GM04503 (cell line): ENCODE measurements at places on chromosomes 3 and 15.

DNA sequence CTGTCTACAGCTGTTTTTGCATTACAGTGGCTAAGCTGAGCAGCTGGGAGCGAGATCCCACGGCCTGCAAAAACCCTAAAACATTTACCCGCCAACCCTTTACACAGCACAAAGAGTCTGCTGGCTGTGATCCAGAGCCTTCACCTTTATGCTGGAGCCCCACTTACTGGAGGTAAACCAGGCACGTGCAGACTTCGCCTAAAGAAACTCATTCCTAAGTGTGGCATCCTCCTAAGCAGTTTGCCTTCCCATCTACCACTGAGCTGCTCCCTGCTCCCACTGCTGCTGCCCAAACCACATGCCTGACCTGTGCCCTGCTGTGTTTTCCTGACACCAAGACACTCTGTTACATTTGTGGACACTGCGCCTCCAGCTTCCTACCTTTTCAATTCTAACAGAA, 53.0 kb downstream of the CHSY1 start:
- no peak for DNase-seq

- DNase-seq, result no peak
Measured at GRCh38 chr3:148147903-148148302, 549.8 kb upstream of the AGTR1 start.

DNA sequence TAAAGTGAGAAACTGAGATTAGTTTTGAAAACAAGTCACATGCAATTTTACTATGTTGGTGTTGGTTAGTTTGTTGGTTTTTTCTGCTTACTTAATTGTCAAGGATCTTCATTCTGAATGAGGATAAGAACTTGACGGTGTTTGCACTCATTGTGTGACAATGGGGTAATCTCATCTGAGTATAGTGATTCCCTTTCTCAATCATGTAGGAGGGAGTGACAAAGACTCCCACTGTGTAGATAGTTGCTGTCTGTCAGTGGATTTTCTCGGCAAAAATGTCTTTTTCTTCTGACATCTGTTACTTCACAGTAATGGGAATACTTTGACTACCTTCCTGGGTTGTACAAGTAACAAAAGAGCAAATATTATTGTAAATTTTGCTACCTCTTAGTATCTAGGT, 23.5 kb downstream of the KCNH8 start:
- no peak for DNase-seq

DNA sequence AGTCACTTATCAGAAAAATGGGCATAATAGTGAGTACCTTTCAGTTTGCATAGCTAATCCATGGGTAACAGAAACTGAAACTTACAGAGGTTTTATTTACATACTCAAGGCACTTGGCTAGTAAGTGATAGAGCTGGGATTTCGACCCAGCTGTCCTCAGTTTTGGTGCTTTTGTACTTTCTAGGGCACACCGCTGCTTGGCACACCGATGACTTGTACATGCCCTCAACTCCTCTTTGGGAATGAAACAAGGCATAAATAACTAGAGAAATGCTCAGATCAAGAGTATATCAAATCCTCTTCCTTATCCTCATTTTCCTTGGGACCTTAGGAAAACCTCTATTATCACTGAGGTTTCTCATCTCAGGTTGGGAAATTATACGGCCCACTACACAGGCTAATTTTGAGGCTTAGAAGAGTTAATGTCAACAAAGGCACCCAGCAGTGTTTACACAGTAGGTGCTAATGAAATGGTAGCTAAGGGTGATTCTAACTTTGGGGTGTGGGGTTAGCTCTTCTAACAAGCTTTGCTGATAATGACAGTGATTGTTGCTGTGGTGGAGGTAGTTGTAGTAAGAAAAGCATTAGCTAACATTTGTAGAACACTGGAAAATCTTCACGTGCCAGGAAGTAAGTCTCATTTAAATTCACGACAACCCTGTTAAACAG, 20.3 kb upstream of the DGKG start:
- no peak for DNase-seq

GRCh38 chr3:12963922-12964701, 109.1 kb downstream of the IQSEC1 start:
- peak; percentile 27 for DNase-seq

DNA sequence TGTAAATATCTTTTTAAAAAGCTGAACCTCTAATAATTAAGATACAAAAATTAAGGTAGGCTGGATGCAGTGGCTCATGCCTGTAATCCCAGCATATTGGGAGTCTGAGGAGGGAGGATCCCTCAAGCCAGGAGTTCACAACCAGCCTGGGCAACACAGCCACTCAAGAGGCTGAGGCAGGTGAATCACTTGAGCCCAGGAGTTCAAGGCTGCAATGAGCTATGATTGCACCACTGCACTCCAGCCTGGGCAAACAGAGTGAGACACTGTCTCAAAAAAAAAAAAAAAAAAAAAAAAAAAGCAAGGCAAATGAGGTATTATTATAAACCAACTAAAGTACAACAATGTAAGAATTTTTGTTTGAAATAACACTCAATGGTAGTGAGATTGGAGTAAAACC, 47.6 kb downstream of the EFHB start:
- DNase-seq, result no peak

DNA sequence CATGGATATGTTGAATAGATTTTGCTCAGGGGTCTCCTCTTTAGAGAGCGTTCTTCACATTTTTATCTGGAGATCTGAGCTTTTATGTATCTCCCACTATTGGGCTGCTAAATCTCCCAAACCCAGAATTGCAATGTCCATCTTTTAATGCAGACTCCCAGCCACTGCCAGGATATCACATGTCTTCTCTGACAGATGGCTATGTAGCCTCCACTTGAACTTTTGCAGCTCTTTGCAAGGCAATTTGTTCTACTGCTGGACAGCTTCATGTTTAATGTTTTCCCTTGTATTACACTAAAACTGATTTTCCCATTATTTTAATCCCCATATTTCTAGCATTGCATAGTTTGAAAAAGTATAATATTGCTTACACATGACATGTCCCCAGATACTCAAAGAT, 177.2 kb downstream of the LPP start:
- DNase-seq, result no peak

GRCh38 chr15:45594319-45594718, 7.1 kb downstream of the BLOC1S6 start:
- no peak for DNase-seq

GRCh38 chr15:60297047-60297446, 100.7 kb downstream of the ANXA2 start:
- no peak for DNase-seq

GRCh38 chr3:126446791-126447190, 28.9 kb downstream of the ZXDC start:
- no peak for DNase-seq

GRCh38 chr15:94400526-94401298, 169.4 kb downstream of the MCTP2 start:
- no peak for DNase-seq

DNA sequence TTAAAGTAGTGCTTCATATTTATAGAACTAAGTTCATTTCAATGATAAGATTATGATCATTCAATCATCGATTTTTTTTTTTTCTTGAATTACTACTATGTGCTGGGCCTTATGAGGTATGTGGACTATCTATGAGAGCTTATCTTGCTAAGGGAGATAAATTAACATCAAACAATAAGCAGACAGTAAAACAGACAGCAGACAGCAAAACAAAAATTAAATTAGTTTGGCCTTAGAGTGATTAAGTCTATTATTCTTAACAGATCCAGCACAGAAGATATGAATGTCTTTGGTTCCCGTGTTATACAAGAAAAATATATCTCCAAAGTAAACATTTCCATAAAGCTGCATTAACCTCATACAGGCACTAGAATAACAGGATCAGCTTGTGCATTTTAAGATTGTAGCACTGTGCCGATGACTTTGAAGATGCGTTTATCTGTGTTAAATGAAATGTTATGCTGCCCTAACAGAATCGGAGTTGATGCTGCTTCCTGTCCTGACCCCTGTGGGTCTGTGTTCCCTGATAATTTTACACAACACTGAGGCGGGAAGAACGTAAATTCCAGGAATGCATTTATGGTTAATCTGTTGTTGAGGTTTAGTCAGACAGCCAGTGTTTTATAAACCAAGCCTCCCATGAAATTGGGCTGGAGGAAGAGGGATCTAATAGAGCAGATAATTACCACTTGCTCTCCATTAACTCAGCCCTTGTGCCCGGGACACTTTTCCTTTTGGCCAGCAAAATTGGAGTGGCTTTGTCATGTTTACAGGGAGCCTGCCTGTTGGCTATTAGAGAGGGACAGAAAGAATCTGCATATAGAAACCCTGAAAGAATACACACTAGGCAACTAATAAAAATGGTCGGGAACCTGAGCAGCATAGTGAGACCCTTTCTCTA, 80.8 kb downstream of the GHSR start:
- no peak for DNase-seq

DNA sequence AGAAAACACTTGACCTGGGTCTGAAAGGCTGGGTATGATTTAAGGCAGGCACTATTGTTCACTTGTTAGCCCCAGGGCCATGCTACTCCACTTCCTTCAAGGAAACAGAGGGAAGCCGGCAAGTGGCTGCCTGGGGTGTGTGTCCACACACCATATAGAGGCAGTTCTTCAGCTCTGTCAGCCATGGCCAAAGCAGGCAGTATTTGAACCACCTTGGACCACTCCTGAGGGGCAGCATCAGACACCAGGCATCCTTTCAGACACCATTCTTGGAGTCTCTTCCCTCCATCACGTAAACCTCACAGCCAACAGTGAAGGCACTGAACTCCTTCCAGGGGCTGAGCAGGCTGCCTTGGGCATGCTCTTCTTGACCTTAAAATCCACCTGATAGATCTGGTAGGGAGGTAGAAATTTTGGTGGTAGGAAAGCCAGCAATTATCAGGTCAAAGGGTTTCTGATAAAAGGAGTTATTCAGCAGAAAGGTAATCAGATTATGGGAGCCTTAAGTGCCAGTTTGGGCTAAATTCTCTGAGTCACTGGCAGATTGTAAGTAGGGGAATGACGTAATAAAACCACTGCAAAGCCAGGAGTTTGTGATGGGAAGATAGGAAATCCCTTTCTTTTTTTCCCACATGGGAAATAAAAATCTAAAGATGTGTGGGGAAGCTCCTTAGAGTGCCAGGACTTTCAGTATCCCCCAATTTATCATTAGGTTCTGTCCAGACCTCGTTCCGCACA, 20.2 kb downstream of the TGFBR2 start:
- DNase-seq, result no peak

DNA sequence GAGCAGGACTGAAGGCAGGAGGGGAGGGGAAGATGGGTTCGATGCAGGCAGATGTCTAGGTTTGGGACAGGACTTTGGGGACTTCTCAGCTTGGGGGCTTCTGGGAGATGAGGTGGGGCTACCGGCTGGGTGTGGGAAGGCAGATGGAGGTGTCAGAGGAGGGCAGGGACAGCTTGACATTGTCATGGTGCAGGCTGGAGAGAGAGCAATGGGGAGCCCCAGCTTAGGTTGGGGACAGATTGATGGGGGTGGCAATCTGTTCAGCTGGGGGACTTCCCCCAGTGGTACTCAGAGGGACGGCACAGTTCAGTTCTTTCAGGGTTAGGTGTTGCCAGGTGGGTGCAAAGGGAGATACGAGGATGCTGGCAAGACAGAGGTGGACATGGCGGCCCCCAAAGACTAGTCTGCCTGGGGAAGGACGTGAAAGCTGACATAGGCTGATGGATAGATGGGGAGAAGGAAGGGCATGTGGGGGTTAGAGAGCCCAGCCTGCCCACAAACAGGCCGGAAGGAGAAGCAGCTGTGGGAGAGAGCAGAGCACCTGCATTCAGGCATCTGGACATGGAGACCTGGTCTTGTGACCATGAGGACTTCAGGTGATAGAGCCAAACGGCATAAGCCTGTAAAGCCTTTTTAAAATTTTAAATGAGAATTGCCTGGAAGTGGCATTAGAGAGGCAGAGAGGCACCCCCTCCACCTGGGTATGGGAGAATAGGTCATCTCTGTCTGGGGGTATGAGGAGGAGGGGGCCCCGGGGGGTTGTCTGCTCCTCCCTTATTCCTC, 21.1 kb downstream of the ACAA1 start:
- DNase-seq, result no peak

- no peak for DNase-seq
Measured at GRCh38 chr3:22620498-22620897, 582.6 kb upstream of the UBE2E2 start.

- no peak for DNase-seq
Measured at GRCh38 chr3:10495003-10495402, 10.4 kb downstream of the ATP2B2 start.

DNA sequence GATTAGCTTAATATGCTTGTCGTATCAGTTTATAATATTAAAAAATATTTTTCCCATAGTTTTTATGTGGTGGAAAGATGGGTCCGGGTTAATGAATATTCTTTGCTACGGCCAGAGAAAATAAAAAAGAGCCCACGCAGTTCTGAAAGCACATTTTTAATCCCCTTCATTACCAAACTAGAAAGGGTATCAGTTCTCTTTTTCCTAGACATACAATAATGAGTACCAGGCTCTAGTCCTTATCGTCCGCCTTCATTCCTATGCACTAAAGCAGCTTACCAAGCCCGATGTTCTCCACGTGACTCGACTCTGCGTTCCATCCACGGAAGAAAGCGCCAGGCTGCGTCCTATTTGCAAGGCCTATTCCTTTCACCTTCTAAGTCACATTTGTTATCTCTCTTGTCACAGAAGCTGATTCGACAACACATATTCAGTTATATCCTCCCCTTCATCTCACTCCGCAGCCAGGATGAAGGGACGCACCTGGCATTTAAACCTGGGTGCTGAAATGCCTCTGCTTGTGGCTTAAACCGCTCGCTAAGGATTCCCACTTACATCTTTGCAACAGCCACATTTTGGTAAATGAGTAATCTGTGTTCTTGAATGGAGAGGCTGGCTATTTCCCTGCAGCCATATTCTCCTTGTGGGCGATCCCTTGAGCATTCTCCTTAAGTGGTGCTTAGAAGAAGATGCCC, 257.0 kb downstream of the CD47 start:
- DNase-seq, result no peak
